GM12878 (cell line): ENCODE measurements at places on chromosomes 4 and X. TPM values are rescaled to one million over a fixed set of nuclear protein-coding genes. Genes with fewer than 3 reads are reported as not detected.

ZNF280C gene
- 5.8 and 5.9 TPM in 2 replicates for total RNA-seq

DNA sequence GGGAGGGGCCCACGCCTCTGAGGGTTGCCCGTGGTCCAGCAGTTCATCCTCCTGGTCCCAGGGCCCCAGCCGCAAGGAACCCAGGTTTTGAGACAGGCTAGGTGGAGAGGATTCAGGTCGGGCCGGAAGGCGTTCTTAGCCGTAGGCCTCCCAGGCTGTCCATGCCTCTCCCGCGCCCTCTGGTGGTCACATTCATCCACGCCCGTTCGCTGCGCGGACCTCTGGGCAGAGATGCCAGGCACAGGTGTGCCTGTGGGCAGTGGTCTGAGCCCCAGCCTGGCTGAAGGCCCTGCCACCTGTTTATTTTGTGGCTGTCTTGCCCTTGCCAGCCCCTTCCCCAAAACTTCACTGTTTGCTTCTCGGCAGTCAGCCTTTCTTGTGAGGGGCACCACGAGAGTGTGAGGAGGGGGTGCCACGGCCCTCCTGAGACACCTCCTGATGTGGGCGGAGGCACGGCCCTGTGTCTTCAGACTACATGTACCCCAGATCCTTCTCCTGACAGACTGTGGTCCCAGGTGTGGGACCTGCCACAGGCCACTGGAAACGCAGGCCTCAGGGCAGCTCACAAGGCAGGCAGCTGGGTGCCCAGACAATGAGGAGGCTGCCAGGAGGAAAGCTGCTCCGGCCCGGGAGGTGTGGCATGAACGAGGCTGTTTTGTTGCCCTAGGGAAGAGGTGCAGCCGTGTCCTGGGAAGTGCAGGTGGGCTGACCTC, 5.0 kb downstream of the UVSSA start:
- peak; percentile 20 for DNase-seq
- H3K27me3 ChIP-seq = no peaks in the 10 kb centered on the region
- H3K4me1 ChIP-seq = peaks cover 10% of the 10 kb centered on the region
- no peak overlapping the region for H3K4me3 ChIP-seq

- 0 out of 2 replicates have a peak, but pooled peaks cover 1% of the 10 kb centered on the region for H3K27me3 ChIP-seq
- peak within 1 kb of the TSS; percentile 87 for H3K4me3 ChIP-seq
These were observed at the start of gene GAB1 for GRCh38 chr4:143336781-143337599. Gene GAB1, plus strand, starts transcription at chr4:143336876. Its CDS starts 313 bp downstream, at chr4:143337189.

VEGFC gene
- total RNA-seq = not detected in 2 replicates

MEPE gene
- total RNA-seq = not detected in 2 replicates

XPNPEP2 gene
- 0.21 and 0.27 TPM in 2 replicates for total RNA-seq
